T-helper 2 cell (primary cell): ENCODE measurements at places on chromosomes 7 and 10.

- DNase-seq = no peak
Observed at GRCh38 chr7:16320099-16320660, 101.2 kb downstream of the CRPPA start.

DNA sequence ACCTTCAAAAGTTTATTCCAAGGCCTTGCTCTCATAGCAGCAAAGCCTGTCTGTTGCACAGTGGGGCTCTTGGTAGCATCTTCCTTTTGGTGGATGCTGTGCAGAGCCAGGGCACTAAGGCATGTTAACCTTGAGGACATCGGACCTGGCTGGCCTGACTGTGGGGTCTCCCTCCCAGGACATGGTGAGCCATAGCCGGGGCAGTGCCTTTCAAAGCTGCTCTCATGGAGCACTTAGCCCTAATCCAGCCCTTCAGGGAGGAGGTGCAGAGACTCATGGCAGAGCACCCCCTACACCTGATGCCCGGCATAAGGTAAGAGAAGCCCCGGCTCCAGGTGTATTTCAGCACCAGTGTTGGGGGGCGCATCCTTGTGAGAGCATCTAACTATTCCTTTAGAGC is 941.4 kb upstream of the ZNF722 start:
- DNase-seq = no peak

- DNase-seq = no peak
Observed at GRCh38 chr10:130844310-130844709, 467.2 kb downstream of the TCERG1L start.

DNA sequence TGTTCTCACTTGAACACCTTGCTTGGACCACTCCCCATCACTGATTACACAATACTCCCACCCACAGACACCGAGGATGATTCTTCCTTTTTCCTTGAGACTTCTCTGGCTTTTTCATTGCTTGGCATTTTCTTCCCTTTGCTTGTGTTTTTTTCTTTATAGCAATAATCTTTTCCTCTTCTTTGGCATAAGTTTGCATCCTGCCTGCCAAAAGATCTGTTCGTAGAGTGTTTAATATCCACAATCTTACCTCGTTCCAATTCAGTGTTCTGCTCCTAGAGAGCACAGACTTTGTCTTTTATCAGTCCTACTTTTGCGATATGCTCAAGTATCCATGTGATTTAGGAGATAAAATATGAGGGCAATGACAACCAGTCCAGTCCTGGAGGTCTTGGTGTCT is 303.3 kb upstream of the CDC14C start:
- DNase-seq = no peak

DNA sequence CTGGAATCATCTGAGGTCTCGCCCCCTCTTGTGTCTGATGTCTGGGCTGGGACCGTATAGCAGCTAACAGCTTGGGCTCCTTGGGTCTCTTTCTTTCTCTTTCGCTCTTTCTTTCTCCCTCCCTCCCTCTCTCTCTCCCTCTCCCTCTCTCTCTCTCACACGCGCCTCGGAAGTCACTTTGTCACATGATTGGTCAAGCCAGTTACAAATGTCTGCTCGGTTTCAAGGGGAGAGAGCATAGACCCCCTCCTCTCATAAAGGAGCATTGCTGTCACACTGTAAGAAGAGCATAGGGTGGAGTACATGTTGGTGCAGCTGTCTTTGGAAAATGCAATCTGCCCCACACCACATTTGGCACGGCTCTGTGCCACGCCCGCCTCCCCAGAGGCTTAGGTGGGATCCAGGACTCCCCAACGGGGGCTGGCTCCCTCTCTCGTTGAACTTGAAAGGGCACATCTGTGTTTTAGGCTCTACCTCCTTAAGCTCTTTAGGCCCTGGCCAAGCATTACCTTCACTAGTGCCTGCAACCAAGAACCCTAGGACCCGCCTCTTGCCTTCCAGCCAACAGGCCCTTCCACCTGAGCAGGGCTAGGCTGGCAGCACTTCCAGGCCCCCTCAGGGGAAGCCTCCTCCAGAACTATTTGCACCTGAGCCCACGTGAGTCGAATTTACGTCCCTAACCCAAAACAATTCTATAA is 61.9 kb upstream of the CACUL1 start:
- DNase-seq = no peak

GRCh38 chr7:140197218-140197890 is 20.6 kb upstream of the KDM7A start:
- DNase-seq = no peak

- DNase-seq = no peak
Observed at GRCh38 chr10:19817231-19817933, 1.1 kb downstream of the PLXDC2 start.

- no peak for DNase-seq
Observed at GRCh38 chr7:12674861-12675260, 12.6 kb upstream of the ARL4A start.
